ENCODE measurements at places on chromosomes 3 and 15.

DNA sequence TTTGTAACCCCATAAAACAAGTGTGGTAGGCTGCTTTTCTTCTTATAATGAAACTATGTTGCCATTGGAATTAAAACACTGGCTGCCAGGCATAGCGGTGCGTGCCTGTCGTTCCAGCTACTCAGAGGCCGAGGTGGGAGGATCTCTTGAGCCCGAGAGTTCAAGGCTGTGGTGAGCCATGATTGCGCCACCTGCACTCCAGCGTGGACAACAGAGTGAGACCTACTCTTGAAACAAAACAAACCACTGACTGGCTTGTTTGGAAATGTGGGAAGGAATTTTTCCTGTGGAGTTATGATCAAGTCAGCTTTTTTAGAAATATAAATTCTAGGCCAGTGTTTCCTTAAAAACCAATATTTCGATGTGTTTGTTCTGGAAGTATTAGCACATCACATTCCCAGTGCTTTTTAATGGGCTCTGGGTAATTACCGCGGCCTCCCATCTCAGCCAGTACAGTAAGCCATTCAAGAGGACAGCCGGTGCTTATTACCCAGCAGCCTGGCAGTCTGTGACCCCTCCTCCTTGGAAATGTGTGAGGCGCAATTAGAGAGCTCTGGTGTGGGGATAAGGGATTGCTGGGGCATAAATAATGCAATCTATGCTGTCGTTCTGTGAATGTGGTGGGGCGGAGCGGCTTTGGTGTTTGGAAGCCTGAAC is 58.3 kb upstream of the TRAK1 start:
- DNase-seq = no peak

DNA sequence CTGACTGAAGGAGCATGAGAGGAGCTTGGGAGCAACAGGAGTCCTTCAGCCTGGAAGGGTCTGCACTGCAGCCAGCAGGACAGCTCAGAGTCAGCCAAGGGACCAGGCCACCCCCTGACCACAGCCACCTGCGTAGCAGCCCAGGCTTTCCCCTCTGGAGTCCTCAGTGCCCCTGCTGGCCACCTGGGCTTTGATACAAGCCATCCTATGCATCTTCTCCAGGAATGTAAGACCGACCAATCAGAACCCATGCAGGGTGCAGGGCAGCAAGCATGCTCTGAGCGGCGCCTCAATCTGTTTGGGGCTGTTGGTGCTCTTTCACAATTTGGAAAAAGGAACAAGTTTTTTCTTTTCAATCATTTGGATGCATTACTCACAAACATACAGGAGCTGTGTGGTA is 52.0 kb downstream of the DZIP1L start:
- no peak for DNase-seq

GRCh38 chr3:134839990-134840389 is 44.9 kb downstream of the EPHB1 start:
- DNase-seq = no peak

DNA sequence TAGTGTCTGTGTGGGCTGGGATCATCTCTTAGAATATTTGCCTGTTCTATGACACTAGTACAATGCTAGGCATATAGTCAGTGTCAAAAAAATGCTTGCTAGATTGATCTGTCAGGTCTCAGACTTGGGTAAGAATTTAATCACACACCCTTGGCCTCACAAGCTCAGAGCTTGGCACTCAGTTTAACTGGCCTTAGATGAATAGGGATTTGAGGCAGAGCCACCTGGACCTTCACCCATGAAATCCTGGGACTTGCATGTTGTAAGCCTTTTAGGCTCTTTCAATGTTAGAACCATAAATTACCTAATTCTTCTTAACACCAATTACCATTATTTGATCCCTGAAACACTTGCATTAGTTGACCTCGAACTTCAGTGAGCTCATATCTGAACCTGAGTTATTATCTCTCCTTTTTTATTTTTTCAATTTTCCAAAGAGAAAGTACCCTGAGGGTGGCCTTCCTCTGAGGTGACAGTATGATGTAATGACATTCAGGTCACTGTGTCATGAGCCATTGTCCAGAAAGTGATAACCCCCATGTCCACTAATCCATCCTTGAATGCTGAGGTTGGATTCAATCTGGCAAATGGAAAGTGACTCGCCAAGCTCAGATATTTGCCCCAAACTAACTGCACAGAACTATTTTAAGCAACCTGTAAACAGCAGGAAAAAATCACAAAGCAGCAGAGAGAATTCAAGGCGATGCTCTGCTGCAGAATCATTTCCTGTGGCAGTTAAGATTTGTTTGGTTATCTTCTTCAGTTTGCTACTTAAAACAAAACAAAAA is 615.2 kb upstream of the NR2F2 start:
- no peak for DNase-seq

GRCh38 chr3:32882603-32883025 is 64.8 kb downstream of the TRIM71 start:
- no peak for DNase-seq

DNA sequence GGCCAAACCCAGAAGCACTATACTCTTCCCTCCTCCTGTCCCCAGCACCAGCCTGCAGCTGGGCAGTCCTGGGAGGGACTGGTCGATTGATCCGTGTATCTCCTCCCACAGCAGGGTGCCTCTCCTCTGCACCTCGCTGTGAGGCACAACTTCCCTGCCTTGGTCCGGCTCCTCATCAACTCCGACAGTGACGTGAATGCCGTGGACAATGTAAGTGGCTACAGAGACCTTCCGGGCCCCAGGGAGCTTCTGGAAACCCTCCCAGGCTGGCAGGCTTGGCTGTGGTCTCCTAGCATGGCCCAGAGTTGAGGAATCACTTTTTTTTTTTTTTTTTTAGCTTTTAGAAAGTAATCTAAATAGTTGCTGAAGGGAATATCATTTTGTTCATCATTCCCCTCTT is 30.7 kb downstream of the ANKDD1A start:
- DNase-seq = no peak

DNA sequence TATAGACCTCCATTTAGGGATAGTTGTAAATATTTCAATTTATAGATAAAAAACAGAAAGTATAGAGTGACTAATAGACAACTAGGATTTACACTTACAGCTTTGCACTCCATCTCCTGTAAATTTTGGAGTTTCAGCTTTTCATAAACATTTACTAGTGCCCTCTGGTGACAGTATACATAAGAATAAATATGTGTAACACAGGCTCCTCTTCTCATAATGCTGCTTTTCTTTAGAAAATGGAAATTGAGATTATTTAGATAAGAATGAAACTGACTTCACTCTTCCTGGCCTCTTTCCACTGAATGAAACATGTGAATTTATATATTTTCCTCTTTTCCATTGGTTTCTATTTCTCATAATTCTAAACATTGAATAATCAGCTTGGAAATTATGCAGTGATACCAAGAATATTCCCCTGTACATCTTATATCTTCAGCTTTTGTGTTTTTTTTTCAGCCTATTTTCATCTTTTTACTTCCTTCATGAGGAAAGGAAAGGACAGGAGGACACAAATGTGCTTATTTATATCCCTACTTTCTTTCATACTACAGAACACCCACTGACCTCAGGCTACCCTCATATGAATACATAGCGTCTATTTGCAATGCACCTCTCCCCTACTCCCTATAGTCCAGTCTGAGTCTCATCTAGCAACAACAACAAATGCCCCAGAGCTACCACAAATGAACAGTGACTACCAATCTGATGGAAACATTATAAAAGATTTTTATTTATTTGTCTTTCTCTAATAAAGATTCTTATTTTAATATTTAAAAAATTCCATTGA is 103.1 kb upstream of the CCDC39 start:
- no peak for DNase-seq

GRCh38 chr3:47443611-47443995 is 32.1 kb downstream of the SCAP start:
- no peak for DNase-seq

GRCh38 chr15:60426870-60427508 is 29.2 kb upstream of the ANXA2 start:
- no peak for DNase-seq

DNA sequence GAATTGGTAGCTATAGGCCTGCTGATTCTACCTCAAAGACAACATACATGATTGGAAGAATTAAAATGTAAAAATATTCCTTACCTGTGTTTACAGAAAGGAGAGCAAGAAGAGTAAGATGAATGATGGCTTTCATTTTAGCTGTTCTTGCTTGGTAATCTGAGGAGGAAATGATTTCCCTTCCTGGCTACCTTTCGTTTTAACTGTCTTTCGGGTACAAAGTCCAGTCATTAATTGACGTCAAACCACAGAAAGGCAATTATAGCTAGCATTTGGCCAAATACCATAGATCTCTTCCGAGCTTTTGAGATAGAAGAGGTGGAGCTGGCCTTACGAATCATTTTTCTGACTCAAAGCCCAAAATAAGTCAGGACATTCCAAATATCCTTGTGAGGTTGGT is at the start of gene MUC13:
MUC13 (minus strand) TSS at position 175 of the 400 bp plus-strand sequence; CDS start at position 136, 39 bp downstream.
- no peak for DNase-seq

GRCh38 chr3:64489361-64490044 is 198.3 kb downstream of the ADAMTS9 start:
- DNase-seq = peak; percentile 44

GRCh38 chr15:76185716-76186115 is 125.6 kb downstream of the ETFA start:
- no peak for DNase-seq

DNA sequence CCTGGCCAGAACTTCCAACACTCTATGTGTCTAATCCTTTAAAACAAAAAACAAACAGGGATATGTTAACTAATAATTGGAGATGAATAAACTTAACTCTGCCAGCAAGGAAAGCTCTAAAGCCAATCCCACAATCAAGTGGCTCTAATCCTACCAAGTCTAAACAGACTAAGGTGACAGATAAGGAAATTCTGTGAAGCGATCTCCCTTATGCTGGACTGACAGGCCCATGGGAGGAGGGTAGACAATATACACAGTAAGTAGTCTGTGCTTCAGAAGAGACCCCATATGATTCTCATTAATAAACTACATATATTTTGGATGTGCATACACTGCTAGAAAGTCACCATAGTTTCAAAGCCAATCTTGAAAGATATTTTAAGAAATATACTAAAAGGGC is 10.1 kb downstream of the VPS13C start:
- DNase-seq = no peak

DNA sequence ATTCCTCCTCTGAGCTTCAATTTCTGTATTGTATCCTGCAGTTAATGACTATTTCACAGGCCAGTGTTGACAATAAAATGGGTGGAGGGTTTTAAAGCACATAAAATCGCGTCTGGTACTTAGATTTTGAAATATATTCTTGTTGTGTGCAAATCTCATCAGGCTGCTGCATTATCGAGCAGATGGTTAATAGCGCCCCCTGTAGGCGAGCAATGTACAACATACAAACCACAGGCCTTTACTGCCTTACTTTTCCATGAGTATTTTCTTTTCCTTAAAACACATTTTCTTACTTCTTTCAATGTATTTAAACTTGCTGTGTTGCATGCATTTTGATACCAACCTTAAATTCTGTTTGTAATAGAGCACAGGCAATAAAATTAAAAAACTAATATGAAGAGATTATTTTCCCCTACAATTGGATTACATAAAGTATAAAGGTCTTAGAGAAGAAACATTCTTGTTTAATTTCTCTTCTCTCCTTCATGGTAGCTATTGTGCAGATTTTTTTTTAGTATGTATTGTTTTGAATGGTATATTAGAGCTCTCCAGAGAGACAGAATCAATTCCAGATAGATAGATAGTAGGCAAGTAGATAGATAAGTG is 608.4 kb downstream of the CADM2 start:
- no peak for DNase-seq

GRCh38 chr3:141839389-141839788 is 37.1 kb upstream of the ATP1B3 start:
- no peak for DNase-seq

- no peak for DNase-seq
These were observed 271.7 kb upstream of the TOPAZ1 start for GRCh38 chr3:43969944-43970343.

DNA sequence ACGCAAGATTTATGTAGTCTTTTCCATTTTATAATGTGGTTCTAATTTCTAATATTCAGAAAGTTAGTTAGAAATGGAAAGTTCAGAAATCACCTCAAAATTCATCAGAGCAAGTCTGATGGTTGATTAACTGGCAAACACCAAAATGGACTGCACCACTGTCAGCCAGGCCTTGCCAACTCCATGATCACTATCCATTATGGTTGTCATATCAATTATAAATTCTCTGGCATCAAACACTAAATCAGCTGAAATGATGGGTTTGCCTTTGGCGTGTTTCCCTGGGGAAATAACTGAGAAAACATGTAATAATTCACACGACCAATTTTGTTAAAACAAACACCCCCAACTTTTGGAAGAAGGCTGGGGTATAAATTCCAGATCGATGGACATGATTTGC is 219.4 kb downstream of the CDIN1 start:
- DNase-seq = no peak

DNA sequence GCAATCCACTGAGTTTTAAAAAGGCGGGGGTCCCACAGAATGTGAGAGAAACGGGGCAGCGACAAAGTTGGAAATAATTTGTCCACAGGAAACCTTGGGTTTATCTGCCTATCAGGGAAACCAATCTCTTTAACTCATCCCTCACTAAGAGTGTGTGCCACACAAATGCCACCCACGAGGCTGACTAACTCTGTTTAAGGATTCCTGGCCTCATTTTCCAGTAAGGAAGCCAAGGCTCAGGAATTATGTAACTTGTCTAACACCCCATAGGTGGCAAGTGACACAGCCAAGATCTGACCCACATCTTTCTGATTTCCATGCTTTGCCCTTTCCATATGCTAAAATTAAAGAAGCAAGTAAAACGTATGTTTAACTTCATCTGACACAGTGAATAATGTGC is 263.2 kb downstream of the CNTN3 start:
- DNase-seq = no peak

Measured in C1 segment of cervical spinal cord (tissue), 14 donors.